Activated naive CD4-positive, alpha-beta T cell treated with anti-CD3 and anti-CD28 coated beads for 36 hours (primary cell): ENCODE measurements at places on chromosomes 6 and 20. TPM values are rescaled to one million over a fixed set of nuclear protein-coding genes. Genes with fewer than 3 reads are reported as not detected.

- no peak for DNase-seq
- H3K27me3 ChIP-seq: no peaks in the 10 kb centered on the region
- H3K36me3 ChIP-seq: peaks cover 2% of the 10 kb centered on the region
- peaks cover 26% of the 10 kb centered on the region for H3K4me1 ChIP-seq
Measured at GRCh38 chr6:144053601-144054000, 41.8 kb downstream of the SF3B5 start.

- H3K4me1 ChIP-seq: no peaks in the 10 kb centered on the region
- H3K4me3 ChIP-seq: no peak overlapping the region
- H3K27ac ChIP-seq: no peak overlapping the region
Measured at GRCh38 chr6:163285691-163286090, 128.8 kb upstream of the QKI start.

Gene KIF13A
- not detected for total RNA-seq

- H3K27ac ChIP-seq: no peak overlapping the region
- DNase-seq: no peak
- H3K4me3 ChIP-seq: no peak overlapping the region
Measured at GRCh38 chr20:52937591-52938100, 34.5 kb upstream of the TSHZ2 start.

DNA sequence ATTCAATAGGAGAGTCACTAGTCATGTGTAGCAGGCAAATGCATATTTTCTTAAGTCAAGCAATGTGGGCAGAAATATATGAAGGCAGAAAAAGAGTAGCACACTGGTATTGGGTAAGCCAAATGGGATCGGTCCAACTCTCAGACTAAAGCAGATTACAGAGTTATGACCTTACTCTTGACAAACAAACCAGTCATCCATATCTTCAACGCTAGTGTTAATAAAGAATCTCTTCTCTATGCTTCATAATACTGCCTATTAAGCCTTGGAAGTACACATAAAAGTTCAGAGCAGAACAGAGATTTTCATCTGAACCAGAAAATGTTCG lies 320.2 kb upstream of the JARID2 start:
- H3K27me3 ChIP-seq: no peaks in the 10 kb centered on the region
- H3K4me3 ChIP-seq: no peak overlapping the region
- H3K36me3 ChIP-seq: no peaks in the 10 kb centered on the region
- DNase-seq: no peak
